ENCODE measurements at places on chromosomes 2 and 18. TPM values are rescaled to one million over a fixed set of nuclear protein-coding genes. Genes with fewer than 3 reads are reported as not detected.

GRCh38 chr2:42960842-42961180 lies 168.4 kb upstream of the HAAO start:
- H3K27me3 ChIP-seq: no peaks in the 10 kb centered on the region
- no peak for DNase-seq
- peak overlapping the region; percentile 29 for H3K27ac ChIP-seq
- H3K36me3 ChIP-seq: no peaks in the 10 kb centered on the region
- H3K4me1 ChIP-seq: peaks cover 40% of the 10 kb centered on the region
- H3K4me3 ChIP-seq: no peak overlapping the region

DNA sequence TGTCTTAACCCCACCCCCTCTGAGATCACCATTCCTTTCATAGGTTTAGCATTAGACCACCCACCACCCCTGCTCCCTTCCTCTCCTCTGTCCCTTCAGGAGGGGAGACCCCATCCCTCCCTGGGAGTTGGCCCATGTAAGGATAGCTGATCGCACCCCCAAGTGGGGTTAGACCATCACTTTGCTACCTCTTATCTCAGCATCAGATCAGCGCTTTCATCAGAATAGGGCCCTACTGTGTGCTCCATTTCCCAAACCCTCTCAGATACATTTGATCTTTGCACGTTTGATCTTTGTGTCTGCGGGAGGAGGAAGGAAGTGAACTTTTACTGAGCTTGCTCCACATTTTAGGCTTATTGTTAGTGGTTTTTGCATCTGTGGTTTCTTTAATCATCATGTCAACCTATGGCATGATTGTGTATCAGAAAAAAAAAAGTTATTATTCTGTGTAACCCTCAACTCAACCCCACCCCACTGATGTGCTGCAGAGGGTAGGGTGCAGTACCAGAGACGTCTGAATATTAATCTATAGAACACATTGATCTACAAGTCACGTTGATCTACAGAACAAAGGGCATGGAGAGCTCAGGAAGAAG lies 81.2 kb downstream of the PDCL3 start:
- no peak overlapping the region for H3K4me3 ChIP-seq
- no peak overlapping the region for H3K27ac ChIP-seq
- H3K4me1 ChIP-seq: peaks cover 11% of the 10 kb centered on the region

DNA sequence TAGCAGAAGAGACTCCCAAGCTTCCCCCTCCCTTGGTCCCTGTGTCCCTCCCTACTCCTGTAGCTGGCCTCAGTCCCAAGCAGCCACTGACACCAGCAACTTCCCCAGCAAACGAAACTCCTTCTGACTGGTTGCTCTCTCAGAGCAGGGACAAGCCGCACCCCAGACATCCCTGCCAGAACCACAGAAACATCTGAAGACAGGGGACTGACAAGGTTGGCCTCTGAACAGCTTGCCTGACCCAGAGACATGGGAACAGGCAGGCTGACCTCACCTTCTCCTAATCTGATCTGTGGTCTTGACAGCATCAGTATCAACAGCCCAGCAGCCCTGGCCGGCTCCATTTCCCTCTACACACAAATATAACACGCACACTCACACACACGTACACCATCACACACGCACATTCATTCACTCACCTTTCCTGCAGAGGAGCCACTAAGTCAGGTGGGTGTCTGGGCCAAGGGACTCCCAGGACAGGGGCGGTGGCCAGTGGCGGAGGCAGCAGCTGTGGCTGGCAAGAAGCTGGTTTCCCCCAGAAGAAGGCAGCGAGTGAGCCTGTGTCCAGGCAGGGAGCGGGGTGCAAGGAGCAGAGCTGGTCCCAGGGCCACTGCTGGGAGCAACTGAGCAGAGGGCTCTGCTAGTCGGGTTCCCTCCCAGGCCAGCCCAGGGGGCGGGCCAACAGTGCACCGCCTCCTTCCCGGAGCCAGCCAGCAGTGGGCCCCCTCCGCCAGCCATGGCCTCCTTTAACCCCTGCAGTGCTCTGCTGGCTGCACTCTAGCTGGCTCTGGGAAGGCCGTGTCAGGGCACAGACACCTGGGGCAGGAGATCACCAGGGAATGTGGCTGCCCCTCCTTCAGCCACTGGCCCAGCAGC lies 59.1 kb downstream of the TNS1 start:
- H3K4me3 ChIP-seq: no peak overlapping the region
- no peaks in the 10 kb centered on the region for H3K27me3 ChIP-seq
- peak; percentile 85 for DNase-seq
- H3K4me1 ChIP-seq: peaks cover 9% of the 10 kb centered on the region
- no peaks in the 10 kb centered on the region for H3K36me3 ChIP-seq

The NEU4 gene
- total RNA-seq: not detected

The ABCG5 gene
- total RNA-seq: not detected

GRCh38 chr18:12658426-12659138 lies 675 bp upstream of the SPIRE1 start:
- no peak overlapping the region for H3K27ac ChIP-seq
- peak; percentile 77 for DNase-seq
- peaks cover 38% of the 10 kb centered on the region for H3K27me3 ChIP-seq
- peak overlapping the region; percentile 76 for H3K4me3 ChIP-seq
- peaks cover 6% of the 10 kb centered on the region for H3K4me1 ChIP-seq

The FAM110C gene
- 0.50 TPM for total RNA-seq

The QPCT gene
- 0.19 TPM for total RNA-seq

The TRPM8 gene
- total RNA-seq: 4.9 TPM

The ACAA2 gene
- 91.9 TPM for total RNA-seq

The LRRC30 gene
- not detected for total RNA-seq

GRCh38 chr18:28995319-28995718 lies 818.4 kb upstream of the CDH2 start:
- H3K4me1 ChIP-seq: no peaks in the 10 kb centered on the region
- H3K27ac ChIP-seq: no peak overlapping the region

- no peak overlapping the region for H3K4me3 ChIP-seq
- H3K27ac ChIP-seq: no peak overlapping the region
These were observed 168.2 kb downstream of the TWIST2 start for GRCh38 chr2:239015901-239016675.

The LIMS3 gene
- not detected for total RNA-seq

The RAB17 gene
- total RNA-seq: not detected

- H3K27me3 ChIP-seq: no peaks in the 10 kb centered on the region
- DNase-seq: no peak
- H3K36me3 ChIP-seq: no peaks in the 10 kb centered on the region
- no peak overlapping the region for H3K4me3 ChIP-seq
These were observed 683.1 kb upstream of the ACVR2A start for GRCh38 chr2:147161746-147162145.

GRCh38 chr2:64400105-64400728 lies 53.7 kb upstream of the LGALSL start:
- DNase-seq: no peak
- no peak overlapping the region for H3K27ac ChIP-seq
- no peak overlapping the region for H3K4me3 ChIP-seq
- no peaks in the 10 kb centered on the region for H3K27me3 ChIP-seq

GRCh38 chr2:44948565-44949328 lies 7.2 kb downstream of the SIX3 start:
- H3K36me3 ChIP-seq: no peaks in the 10 kb centered on the region
- peak overlapping the region; percentile 89 for H3K27ac ChIP-seq
- DNase-seq: no peak
- H3K4me3 ChIP-seq: peak overlapping the region; percentile 42
- H3K4me1 ChIP-seq: peaks cover 86% of the 10 kb centered on the region

- no peak for DNase-seq
- peaks cover 1% of the 10 kb centered on the region for H3K36me3 ChIP-seq
- H3K27me3 ChIP-seq: no peaks in the 10 kb centered on the region
- no peak overlapping the region for H3K27ac ChIP-seq
- H3K4me3 ChIP-seq: no peak overlapping the region
These were observed 22.1 kb downstream of the TTLL4 start for GRCh38 chr2:218732761-218733158.

All from neural progenitor cell (in vitro differentiated cells).